Astrocyte of the cerebellum (primary cell): ENCODE measurements at places on chromosomes 2 and 18.

- DNase-seq: no peak
These were observed 40.0 kb downstream of the NAPG start for GRCh38 chr18:10565835-10566234.

GRCh38 chr2:111664275-111664850 lies 219.6 kb downstream of the ANAPC1 start:
- DNase-seq: no peak

GRCh38 chr2:52539026-52539970 lies 1228.3 kb upstream of the CHAC2 start:
- DNase-seq: no peak

DNA sequence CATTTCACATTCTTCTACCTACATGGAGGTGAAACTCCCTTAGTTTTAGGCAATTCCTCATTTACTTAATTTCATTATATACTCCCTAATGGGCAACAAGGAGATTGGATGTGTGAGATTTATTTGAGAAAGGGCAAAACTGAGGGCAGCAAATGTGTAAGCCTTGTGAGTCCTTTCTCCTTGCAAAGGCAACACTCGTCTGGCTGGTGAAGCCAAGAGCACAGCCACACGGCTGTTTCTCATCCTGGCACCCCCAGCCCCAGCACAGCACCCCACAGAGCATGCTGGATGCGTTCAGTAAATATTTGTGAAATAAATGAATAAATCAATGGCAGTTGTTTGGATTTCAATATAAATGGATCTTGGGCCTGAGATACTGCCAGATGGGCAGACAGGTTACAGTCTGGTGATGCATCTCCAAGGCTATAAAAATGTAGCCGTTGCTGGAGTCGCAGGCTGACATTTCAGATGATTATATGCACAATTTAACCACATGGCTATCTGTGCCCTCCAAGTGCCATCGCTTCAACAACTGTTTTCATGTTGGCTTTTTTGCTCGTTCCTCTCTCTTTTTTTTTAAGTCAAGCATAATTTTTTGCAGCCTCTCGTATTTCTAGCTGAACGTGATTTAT lies 154.1 kb upstream of the REV1 start:
- no peak for DNase-seq

DNA sequence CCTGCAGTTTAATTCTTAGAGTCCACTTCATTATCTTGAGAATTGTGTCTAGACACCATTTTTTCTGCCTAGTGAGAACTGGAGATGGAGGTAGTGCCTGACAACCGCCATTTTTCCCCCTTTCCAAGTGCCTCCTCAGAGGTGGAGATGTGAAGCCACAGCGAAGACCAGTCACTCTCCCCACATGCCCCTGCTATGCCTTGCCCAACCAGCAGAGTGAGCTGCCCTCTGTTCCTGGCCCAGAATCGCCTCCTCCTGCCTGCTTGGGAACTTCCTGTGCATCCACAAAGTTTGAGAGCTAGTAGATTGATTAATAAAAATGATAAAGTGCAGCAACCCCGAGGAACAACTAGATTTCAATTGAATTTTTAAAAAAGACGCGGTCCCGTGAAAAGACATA lies 123.3 kb downstream of the CLIP4 start:
- no peak for DNase-seq

GRCh38 chr2:842151-842803 lies 108.4 kb upstream of the SNTG2 start:
- no peak for DNase-seq

- no peak for DNase-seq
These were observed 25.6 kb downstream of the ZNF407 start for GRCh38 chr18:74623047-74623816.

GRCh38 chr2:85191157-85191556 lies 58.0 kb downstream of the TCF7L1 start:
- DNase-seq: no peak

DNA sequence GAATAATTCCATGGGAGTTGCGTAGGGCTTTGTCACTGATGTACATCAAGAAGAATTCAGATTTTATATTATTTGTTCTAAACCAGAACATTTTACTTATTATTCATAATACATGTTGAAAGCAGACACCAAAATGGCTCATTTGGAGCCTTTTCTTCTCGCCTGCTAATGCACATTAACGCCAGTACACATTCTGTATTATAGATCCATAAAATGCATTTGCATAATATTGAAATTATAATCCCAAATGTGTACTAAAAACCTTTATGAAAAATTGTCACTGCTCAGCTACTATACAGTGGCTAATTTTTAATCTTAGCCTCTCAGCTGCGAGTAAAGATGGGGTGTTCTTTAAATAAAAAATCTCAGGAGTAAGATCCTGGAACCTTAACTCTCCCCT lies 452.2 kb upstream of the HNRNPA3 start:
- DNase-seq: no peak

GRCh38 chr2:236240228-236240990 lies 23.8 kb downstream of the ASB18 start:
- DNase-seq: peak; percentile 16

- DNase-seq: no peak
These were observed 513.9 kb upstream of the NETO1 start for GRCh38 chr18:73381699-73382036.

DNA sequence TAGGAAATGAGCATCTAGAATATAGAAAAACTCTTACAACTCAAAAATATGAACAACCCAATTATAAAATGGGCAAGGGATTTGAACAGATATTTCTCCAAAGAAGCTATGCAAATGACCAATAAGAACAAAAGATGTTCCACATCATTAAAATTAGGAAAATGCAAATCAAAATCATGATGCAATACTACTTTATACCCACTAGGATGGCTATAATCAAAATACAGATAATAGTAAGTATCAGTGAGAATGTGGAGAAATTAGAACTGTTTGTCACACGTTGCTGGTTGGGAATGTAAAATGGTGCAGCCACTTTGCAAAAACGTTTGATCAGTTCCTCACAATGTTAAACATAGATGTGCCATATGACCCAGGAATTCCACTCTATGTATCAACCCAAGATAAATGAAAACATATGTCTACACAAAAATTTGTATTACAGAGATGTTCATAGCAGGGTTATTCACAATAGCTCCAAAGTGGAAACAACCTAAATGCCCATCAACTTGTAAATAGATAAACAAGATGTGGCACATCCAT lies 558.4 kb downstream of the SLC4A3 start:
- no peak for DNase-seq

GRCh38 chr2:118094503-118094902 lies 6.2 kb downstream of the INSIG2 start:
- DNase-seq: no peak

GRCh38 chr2:124953921-124954320 lies 928.8 kb downstream of the CNTNAP5 start:
- DNase-seq: no peak

DNA sequence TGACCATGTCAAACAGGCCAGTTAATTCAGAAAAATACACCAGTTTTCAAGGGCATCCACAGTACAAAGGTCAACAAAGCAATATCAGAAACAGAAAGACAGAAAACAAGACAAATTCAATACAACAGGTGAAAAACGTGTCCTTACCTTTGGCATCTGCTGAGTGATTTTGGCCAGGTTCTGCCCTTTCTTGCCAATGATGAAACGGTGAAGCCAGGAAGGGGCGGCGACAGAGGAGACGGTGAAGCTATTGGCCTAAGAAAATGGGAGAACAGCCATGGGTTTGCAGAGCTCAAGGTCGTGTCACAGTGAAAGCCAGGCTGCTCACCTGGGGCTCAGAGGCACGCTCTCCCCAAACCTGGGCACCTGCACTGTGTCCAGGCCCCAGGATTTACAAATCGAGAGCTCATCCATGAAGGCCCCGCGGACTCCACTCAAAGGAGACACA lies 60.5 kb downstream of the HDLBP start:
- DNase-seq: no peak
